ENCODE measurements at places on chromosomes 7 and 10.

DNA sequence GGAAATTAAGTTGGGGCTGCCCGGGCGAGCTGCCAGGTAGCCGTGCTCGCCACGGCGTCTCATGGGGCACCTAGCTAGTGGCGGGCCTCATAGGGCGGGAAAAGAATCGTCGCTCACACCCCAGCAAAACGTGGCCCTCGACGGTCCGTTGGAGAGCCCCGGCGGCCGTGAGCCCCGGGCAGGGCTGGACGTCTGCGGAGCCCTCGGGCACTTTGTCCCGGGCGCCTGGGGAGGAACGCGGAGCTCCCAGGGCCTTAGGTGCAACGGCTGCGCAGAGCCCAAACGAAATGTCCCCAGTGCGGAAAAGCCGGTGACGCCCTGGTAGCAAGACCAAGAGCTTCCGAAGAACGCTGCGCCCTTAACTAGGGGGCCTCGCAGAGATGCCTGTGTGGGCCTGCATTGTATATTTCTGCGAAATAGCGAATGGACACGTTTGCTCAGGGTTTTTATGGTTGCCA, 866 bp upstream of the SFMBT2 start:
- no peak for DNase-seq

DNA sequence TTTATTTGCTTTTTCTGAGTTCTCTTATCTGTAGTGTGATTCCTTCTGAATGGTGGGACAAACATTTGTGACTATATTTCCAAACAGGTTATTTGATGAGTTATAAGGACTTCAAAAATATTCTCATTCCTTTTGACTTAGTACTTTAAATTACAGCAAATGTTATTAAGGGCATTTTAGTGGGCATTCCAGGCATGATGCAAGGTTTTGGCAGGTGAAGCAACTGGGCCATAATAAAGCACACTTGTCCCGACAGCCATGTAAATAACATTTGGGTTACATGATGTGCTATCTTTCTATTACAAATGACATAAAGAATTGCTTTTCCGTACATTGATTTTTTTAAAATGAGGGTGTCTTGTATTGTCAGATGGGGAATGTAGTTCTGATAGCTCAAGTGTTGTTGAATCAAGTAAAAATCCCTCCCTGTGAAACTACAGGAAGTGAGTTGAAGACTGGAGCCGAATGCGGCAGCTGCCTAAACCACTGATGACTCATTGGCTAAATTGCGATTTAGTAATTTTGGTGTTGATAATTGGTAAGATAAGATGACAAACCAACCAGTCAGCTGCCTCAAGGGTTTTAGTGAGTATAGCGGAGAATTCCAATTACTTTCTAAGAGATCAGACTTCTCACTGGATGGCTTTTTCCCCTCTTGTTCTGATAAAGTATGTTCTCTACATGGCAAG, 231.3 kb upstream of the NPY start:
- DNase-seq: peak; percentile 87

DNA sequence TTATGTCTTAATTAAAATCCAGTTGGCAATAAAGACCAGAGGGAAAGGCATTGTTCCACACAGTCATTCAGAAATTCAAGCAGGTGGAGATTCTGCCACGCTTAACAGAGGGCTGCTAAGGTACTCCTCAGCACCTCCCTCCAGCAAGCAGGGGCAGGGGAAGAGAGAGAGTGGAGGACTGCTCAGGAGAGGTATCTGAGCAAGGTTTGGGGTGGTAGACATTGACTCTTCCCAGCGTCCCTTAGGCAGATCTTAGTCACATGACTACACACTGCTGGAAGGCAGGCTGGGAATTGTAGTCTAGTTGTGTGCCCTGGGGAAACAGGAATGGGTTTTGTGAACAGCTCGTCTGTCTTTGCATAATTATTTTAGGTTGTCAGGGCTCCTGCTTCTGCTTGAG, 181.6 kb downstream of the NPSR1 start:
- no peak for DNase-seq

GRCh38 chr10:97197030-97197500, 11.3 kb upstream of the SLIT1 start:
- DNase-seq: no peak
